Cerebellar nuclear complex (tissue), 1 donor: ENCODE measurements at places on chromosomes 6 and 20.

GRCh38 chr20:52230409-52230808 lies 38.8 kb upstream of the ZFP64 start:
- DNase-seq, result no peak

GRCh38 chr6:55668591-55668990 lies 89.6 kb upstream of the HMGCLL1 start:
- no peak for DNase-seq

- DNase-seq, result no peak
These were observed 84.2 kb downstream of the ISM1 start for GRCh38 chr20:13305284-13305683.

GRCh38 chr6:83247471-83247870 lies 54.3 kb downstream of the RWDD2A start:
- no peak for DNase-seq

- DNase-seq, result peak; percentile 12
These were observed 8.9 kb downstream of the RPS10 start for GRCh38 chr6:34416877-34417371.

GRCh38 chr20:61902221-61902869 lies 163.3 kb downstream of the TAF4 start:
- no peak for DNase-seq

- DNase-seq, result no peak
These were observed 87.4 kb upstream of the SHLD1 start for GRCh38 chr20:5662769-5663168.
